ENCODE measurements at places on chromosomes 1 and 21. TPM values are rescaled to one million over a fixed set of nuclear protein-coding genes. Genes with fewer than 3 reads are reported as not detected.

RHD gene
- total RNA-seq = not detected

SGIP1 gene
- total RNA-seq = 5.0 TPM

PMF1 gene
- 77.8 TPM for total RNA-seq

E2F2 gene
- 0.25 TPM for total RNA-seq

TSPEAR gene
- 2.5 TPM for total RNA-seq

TMOD4 gene
- not detected for total RNA-seq

BRWD1 gene
- 30.2 TPM for total RNA-seq

TNNT2 gene
- 6,033 TPM for total RNA-seq

SLC30A2 gene
- total RNA-seq = 6.5 TPM

VHLL gene
- not detected for total RNA-seq

DNA sequence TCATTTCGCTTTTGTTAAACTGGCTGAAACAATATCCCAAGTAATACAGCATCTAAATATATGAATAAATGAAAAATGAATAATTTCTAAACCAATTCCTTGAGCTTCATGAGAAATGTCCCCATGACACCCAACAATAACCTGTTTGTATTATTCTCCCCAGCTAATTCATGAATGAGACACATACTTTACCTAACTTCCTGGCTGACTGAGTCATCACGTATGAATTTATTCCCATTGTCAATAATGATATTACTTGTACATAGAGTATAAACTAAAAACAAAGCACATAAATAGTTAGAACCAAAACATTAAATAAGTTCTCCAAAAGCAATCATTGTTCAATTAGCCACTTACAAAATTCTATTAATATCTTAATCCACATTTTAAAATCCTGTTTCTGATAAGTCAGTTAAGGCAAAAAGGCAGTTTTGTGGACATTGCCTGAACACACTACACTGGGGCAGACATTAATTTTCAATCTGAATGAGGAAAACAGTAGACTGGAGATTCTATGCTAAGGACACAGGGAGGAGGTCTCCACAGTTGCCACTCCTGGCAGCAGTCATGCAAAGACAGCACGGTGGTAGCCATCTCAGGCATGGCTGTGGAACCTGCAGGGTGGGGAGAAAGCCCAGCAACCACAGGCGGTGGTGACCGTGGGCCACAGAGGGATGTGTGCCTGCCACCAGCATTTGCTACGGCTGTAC is 48.2 kb downstream of the SLC9C2 start:
- DNase-seq = no peak

DNA sequence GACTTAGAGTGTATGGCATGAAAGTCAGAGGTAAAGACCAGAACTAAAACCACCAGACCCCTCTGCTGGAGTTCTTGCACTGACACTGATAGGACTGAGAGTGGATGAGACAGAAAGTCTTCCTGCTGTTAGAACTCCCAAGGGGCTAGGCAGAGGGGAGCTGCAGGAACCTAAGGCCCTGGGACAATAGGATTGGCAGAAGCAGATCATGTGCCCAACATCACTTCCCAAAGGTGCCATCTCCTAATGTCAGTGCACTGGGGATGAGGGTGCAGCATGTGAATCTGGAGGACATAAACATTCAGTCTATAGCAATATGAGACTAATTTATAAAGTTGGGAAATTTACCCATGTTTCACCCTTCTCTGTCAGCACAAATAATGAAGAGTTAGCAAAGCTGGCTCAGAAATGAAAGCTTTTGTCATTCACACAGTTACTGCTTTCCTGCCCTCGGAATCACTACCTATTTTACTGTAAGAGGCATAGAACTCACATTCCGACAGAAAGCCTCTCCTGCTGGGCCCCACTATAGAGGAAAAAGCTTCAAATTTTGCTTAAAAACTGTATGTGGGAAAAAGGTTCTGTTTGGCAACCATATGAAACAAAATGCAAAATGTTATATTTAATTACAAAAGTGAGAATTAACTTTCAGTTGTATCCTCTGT is 49.9 kb upstream of the SSX2IP start:
- DNase-seq = no peak

- DNase-seq = no peak
These were observed 116.6 kb upstream of the PRDX6 start for GRCh38 chr1:173360487-173361063.

DNA sequence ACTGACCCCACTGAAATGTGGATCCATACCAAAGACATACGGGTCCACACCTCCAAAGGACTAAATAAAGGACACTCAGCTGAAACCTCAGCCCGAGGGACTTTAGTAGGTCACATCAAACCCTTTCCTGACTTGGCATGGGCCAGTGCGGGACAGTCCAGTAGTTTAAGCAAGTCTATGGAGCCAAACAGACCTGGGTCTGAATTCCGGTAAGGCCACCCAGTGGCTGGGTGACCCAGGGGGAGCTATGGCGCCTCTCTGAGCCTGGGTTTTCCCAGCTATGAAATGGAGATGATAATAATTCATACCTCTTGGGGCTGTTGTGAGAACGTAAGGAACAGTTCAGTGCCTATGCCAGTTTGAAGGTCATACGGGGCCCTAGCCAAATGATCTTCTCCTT is 36.2 kb upstream of the ZBTB40 start:
- no peak for DNase-seq

GRCh38 chr1:101451888-101452287 is 215.1 kb downstream of the S1PR1 start:
- DNase-seq = no peak

DNA sequence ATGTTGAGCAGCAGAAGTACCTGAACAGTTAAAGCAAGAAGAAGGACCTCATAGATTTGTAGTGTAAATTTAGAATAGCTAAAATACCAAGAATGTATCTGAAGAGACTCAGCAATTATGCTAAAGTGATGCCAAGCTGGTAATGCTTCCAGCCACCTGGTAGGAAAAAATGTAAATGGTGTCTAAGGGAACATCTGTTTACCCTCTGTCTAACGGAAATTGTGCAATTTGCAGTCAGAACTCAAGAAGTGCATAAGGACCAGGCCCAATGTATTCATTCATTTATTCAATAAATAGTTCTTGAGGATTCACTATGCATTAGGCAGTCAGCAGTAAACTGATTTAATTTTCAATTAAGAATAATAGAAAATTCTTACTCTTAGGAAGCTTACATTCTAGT is 116.0 kb upstream of the ADGRL4 start:
- no peak for DNase-seq

DNA sequence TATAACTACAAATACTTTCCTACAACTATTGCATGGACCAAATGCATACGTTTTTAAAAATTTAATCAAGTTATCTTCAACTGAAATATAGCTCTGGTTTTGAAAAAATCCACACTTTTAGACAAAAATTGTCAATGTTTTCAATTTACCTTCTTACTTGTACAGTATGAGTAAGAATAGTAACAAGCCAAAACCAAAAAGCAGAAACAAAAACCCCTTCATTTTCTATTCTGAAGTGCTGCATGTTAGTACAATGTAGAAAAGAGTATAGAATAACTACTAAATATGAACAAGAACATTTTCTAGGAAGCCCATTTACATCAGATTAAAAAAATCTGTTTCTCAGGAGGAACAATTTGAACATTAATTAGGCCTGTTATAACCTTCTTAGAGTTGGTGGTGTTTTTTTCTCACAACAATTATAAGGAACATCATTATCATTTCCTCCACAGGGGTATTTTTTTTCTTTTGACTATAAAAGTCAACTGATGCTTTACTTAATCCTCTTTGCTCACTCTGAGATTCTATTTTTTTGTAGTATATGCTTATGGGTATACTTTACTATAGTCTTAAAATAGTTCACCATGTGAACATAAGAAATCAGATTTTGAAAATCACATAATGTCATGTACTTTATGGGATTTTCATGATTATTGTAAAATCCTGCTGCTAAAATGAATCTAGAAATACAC is 475.4 kb downstream of the PTBP2 start:
- no peak for DNase-seq

DNA sequence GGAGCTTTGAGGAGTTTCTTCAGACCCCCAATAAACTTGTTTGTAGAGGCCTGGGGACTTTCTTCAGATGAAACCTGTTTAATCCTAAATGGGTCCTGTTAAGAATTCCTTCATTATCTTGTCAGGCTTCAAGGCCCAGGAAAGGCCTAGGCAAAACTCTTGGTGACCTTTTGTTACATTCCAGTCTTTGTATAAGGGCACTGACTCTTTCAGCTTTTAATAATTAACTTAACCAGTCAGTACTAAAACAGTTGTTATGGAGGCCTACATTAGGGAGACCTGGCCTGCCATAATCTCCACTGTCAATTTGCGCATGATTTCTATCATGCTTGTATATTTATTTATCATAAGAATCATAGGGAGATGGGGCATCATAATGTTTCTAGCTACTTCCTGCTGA is 110.2 kb downstream of the FCRL5 start:
- DNase-seq = no peak

DNA sequence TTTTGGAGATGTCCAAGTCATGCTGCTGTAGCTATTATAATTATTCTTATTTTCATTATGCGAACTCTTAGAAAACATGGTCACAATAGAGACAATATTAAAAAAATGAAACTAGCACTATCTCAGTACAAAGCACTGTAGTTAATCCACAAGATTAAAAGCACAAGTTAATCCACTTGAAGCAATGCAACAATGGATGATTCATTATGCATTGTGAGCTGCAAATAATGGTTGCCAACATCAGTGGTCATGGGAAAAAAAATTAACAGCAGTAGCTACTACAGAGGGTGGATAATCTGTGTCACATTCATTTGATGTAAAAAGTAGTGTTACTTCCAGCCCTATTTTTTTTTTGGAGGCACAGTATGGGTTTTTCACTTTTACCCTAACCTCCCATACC is 56.7 kb downstream of the DPT start:
- DNase-seq = no peak

DNA sequence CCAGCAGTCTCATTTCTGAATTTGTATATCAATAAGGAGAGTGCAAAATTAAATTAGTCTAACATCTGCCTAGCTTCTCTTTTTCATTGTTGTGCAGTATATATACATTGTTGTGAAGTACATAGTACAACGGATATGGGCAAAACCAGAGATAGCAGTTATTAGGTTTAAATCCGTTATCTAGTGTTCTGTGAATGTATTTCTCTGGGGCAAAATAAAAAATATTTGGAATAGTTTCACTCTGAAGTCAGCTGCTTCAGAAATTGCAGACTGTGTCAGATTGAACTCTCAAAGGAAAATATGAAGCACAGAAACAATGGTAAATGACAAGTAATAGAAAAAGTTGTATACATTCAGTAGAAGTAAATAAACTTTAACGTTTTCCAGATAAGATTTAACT is 836.5 kb upstream of the CXADR start:
- no peak for DNase-seq

DNA sequence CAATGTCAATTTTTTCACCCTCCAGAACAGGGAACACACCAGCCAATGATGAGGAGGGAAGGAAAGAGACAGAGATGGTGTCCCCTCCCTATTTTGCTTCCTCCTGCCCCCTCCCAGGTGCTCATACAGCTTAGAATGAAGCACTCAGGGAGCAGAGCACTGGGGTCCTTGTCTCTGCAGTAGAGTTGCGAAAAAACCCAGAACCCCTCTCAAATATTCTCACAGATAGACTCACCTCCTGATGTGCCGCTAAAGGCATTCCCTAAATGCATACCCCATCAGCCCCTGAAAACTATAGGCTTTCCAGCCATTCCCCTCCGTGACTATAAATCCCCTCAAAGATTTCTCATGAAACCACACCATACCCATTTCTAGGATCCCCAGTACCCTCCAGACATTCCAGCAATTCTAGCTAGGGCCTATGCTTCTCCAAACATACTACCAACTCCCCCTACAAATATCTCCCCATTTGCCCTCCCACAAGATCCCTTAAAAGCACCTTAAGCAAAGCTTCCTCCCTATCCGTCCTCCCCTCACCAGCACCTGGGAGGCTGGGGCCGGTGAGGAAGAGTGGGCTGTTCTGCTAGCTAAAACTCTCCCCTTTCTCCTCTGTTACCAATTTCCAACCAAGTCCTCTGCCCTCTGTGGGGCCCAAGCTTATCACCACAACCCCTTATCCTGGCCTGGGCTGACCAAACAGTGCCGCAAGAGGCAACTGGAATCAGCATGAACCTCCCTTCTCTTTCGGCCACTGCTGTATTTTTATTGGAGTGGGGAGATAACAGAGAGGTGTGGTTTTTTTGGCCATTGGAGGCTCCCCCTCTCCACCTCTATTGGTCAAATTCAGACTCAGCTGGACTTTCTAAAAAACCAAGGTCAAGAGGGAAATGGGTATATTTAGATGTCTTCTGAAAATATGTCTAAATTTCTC is 54.7 kb downstream of the RHBG start:
- no peak for DNase-seq

DNA sequence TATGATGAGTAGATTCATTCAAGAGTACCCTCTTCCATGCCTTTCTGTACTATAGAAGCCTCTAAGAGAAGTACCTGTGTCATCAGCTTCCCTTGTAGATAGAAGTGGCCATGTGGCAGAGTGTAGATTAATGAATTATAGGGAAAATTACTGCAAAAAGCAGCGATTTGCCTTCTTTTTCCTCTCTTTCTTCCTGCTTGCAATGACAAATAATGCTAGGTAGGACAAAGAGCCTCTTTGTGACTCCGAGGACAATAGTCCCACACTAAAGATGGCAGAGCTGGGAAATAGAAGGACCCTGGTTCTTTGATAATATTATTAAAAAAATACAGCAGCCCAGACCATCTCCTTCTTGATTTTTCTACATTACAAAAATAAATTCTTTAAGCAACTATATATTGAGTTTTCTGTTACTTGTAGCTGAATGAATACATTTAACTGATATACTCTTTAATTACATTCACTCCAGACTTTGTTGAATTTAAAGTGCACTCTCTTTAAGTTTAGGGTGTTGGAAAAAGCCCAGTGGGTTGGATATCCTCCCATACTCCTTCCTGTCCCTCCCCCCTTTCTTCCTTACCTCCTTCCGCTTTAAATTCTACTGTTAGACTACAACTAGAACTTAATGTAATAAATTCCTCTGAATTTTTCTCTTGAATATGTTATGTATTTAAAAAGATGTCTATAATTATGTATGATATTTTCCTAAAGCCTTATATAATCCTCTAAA is 198.2 kb upstream of the APP start:
- no peak for DNase-seq

DNA sequence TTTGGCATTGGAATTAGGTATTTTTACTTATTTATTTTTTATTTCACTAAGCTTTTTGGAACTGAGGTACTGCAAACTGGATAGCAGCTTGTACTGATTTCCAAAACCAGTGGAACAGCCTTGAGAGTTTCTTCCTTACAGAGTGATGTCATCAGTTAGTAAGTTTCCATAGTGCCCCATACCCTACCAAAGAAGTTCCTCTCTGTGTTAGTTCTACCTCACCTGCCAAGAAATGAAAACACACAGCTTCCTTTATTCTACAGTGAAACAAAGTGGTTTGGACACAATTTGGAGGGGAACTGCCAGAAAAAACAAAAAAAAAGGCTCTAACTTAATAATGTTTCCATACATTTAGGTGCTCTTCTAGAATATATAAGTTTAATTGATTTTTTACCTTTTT is 430.9 kb upstream of the ADGRL2 start:
- no peak for DNase-seq

DNA sequence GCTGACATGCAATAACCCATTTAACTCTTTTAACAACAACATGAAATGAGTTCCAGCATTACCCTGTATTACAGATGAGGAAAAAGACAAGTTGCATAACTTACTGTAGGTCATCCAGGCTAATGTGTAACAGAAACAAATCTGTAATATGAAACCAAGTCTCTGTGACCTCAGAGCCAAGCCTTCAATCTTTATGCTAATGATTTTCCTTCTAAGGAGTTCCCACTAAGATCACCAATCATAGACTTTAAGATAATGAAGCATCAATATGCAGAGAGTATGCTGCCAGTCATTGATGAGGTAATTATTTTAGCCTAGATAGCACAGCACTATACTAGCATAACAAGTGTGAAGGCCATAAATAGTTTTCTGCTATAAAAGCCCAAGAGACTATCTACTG is 35.6 kb upstream of the RNPC3 start:
- no peak for DNase-seq

- DNase-seq = no peak
These were observed 24.6 kb downstream of the NKAIN1 start for GRCh38 chr1:31215065-31215570.
